H1 (cell line): ENCODE measurements at places on chromosomes 1 and 21.

- peak; percentile 67 for DNase-seq
These were observed at the start of gene GREM2 for GRCh38 chr1:240611619-240612480. TSS of gene GREM2 (minus strand) at chr1:240612155. CDS start at chr1:240493475, 118,680 bp downstream.

DNA sequence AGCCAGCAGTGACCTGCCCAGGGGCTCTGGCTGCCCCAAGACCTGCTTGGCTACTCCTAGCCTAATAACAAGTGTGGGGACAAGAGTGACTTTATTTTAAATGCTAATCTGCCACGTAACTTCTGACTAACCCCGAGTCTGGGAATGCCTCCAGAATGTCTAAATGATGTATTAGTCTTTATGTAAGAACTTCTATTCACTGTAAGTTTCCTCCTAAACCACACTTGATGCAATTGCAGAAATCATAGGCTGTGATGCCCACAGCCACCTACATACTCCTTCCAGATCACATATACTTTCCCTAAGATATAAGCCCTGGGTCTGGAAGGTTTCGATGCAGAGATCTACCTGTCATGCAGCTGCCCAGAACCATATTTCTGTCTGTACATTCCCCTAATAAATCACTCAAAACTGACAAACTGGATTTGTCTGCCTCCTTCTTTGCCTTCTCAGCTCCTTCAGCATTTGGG, 5.9 kb upstream of the VPS45 start:
- no peak for DNase-seq

GRCh38 chr1:205988585-205988995, 14.6 kb downstream of the RAB7B start:
- no peak for DNase-seq

DNA sequence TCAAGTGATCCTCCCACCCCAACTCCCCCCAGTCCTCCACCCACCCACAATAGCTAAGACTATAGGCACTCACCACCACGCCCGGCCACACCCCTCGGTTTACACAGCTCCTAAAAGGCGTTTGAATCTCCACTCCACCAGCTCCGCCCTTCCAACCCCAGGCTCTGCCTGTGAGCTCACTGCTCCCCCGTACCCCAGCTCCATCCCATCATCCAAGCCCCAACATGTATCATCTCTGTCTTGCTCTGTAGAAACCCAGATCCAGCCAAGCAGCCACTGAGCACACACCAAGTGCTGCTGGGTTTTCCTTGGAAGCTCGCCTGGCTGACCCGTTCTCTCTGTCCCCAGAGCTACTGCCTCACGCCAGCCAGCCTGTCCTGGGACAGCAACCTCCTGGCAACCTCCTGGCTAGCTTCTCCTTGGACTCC, 12.0 kb upstream of the S100A2 start:
- DNase-seq: no peak

- peak; percentile 86 for DNase-seq
These were observed 422.8 kb downstream of the CAMTA1 start for GRCh38 chr1:7207875-7208646.

DNA sequence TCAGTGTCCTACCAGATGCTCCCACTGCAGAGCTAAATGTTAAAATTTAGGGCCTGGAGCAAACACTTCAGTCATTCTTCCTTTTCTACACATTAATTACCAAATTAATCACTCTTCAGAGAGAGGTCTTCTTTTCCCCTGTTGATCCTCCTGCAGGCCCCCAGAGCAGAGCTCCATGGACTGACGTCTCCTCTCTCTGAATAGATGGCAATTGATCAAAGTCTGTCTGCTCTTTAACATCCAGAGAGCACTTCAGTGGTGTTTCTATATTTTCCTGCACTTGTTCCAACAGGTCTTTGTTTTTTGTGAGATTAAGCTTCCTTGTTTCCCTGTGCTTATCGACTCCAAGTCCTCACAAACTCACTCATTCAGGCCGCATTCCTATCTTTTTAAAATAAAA, 239.3 kb downstream of the SIPA1L2 start:
- no peak for DNase-seq

GRCh38 chr1:199646761-199647160, 380.7 kb upstream of the NR5A2 start:
- DNase-seq: no peak

GRCh38 chr1:160353223-160353622, 10.0 kb downstream of the NCSTN start:
- DNase-seq: no peak

- no peak for DNase-seq
These were observed 11.5 kb upstream of the C1orf105 start for GRCh38 chr1:172408958-172409357.

DNA sequence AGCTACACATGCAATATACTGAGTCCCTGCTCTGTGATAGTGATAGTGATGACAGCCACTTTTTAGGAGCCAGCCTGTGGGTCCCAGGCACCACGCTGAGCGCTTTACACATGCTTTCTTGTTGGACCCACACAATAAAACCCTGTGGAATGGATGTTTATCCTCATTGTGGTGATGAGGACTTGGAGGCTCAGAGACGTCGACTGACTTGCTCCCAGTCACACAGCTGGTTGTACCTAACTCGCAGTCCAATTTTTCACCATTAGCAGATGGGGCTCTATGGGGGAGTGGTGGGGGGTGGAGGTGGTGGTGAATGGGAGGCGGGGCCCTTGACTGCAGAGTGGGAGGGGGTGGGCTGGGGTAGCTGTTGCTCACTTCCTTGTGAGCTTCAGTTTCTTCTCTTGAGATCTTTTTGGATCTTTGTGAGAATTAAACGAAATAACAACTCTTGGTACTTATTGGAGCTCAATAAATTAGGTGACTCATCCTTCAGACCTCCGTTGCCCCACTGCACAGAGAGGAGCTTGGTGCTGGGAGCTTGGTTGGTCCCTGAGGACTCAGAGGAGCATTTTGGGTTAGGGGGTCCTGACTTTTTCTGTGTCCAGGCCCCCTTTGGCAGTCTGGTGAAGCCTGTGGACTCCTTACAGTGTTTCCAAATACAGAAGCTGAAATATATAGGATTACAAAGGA, 61.8 kb upstream of the CD1D start:
- no peak for DNase-seq

DNA sequence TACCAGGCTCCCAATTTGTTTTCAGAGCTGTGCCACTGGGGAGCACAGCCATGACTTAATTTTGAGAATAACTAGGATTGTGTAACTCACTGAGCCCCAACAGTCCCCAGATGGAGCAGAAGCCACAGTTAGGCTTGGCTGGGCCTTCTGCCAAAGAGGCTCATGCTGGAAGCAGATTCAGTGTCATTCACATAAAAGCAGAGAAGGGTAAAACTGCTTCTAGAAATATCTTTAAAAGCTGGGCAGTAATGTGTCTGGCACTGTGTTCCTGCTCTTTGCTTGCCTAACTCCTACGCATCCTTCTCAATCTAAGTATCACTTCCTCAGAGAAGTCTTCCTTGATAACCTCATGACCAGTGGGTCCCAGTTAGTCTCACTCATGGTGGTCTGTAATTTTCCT, 20.3 kb downstream of the STK40 start:
- DNase-seq: no peak

DNA sequence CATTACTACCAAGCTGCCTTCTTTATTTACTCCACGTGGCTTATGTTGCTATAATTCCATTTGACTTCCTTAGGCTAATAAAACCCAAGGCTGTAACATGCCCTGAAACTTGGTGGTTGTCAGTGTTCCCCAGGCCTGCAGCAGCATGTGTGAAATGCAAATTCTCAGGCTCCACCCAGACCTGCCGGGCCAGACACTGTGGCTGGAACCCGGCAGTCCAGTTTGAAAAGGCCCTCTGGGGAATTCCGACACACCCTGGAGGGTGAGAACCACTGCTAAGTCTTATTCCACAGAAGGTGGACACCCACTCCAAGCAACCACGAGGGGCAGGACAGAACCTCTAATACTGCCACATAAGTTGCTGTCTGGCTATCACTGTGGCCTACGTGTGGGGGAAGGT, 41.4 kb downstream of the URB1 start:
- DNase-seq: no peak

DNA sequence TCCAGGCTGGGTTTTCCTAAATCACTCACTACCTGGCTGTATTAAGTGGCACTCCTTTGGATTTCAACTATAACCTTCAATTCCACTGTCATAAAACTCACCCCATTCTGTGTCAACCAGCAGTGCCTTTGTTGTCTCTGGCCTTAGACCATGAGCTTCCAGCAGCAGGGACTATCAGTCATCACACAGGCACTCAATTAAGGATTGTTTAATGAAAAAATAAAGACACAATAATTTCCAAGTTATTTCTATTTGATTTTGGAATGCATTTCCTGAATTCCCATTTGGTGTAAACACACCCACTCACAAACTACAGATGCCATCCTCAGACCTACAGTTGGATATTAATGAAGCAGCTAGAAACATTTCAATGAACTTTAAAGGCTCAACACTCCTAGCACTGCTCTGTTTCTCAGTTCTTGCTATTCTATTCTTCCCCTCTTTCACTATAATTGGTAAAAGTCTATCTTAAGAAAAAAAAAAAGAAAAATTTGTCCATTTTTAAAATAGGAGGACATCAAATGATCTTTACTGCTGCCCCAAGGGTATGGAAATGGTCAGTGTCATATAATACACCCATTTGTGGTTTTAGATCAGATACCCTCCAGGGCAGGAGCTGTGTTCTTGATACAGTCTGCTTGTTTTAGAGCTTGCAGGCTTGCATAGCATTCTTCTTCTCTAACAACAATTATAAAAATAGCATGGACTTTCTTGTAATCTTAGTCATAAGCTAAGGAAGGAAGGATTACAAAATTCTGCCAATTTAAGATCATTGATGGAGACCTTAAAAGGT, 156.4 kb downstream of the PTGER3 start:
- no peak for DNase-seq
